Muscle of leg (tissue), 16 donors: ENCODE measurements at places on chromosomes 2 and 18.

DNA sequence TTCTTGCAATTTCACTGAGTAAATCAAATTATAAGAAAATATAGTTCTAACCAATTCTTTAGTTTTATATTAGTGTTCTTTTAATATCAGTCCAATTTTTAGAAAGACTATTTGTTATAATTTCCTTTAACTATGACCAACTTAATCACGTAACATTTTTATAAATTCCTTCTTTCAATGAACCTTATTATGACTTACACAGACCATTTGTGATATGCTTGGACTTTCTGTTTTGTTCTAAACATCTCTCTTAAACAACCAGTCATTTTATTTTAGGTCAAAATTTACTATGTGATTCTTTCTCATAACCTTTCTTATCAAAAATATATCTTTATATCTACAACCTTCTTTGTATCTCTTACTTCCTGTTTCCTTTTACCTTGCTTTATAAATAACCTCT, 39.5 kb upstream of the DYNAP start:
- no peak for DNase-seq
- H3K27ac ChIP-seq = no peak overlapping the region
- no peaks in the 10 kb centered on the region for H3K4me1 ChIP-seq

DNA sequence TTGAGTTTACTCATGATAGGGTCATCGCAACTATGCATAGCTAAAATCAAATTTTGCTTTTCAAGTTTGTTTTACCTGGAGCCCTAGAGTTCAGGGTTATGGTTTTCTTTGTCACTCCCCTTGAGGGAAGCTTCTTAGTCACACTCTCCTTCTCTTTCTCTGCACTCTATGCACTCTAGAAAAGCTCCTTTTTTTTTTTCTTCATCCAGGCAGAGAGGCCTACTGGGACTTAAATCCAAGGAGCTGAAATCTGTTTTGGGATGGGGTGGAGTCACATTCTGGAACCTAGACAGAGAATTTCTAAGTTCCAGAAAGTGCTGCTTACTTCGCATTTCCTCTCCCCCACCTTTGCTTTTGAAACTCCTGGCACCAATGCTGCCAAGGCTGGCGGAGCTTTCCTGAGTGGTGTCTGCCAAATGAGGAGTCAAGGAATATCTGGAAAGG, 19.1 kb upstream of the IL18R1 start:
- no peaks in the 10 kb centered on the region for H3K36me3 ChIP-seq
- no peak for DNase-seq
- H3K27me3 ChIP-seq = no peaks in the 10 kb centered on the region

- peaks cover 56% of the 10 kb centered on the region for H3K4me1 ChIP-seq
- DNase-seq = peak; percentile 75
- peak overlapping the region; percentile 67 for H3K27ac ChIP-seq
- H3K27me3 ChIP-seq = peaks cover 3% of the 10 kb centered on the region
Measured at GRCh38 chr2:120598416-120598815, 137.3 kb upstream of the GLI2 start.

DNA sequence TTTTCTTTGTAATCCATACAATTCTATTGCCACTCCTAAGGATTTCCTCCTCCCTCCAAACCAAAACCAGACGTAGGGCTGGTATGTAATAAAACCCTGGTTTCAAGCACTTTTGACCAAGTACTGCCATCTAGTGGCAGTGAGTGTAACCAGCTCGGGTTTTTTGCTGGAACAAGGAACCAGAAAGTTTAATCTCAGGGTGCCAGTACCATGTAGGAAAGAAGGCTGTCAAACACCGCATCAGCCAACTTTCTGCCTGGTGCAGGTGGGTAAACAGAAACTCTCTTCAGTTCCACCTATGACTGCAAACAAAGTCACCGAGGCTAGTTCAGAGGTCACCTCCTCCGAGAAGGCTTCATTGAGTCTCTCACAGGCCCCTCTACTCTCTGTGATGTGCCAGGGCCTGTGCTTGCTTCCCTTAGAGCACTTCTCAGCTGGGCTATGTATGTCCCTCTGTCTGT, 10.2 kb upstream of the THNSL2 start:
- H3K27ac ChIP-seq = no peak overlapping the region
- no peak overlapping the region for H3K4me3 ChIP-seq
- no peaks in the 10 kb centered on the region for H3K36me3 ChIP-seq
- H3K27me3 ChIP-seq = no peaks in the 10 kb centered on the region
- peaks cover 10% of the 10 kb centered on the region for H3K4me1 ChIP-seq
- DNase-seq = peak; percentile 81

GRCh38 chr2:42974721-42975717, 182.6 kb upstream of the HAAO start:
- peak; percentile 85 for DNase-seq
- peaks cover 28% of the 10 kb centered on the region for H3K4me1 ChIP-seq
- H3K4me3 ChIP-seq = peak overlapping the region; percentile 40
- peak overlapping the region; percentile 59 for H3K27ac ChIP-seq

GRCh38 chr2:160635488-160635887, 141.9 kb upstream of the RBMS1 start:
- no peak for DNase-seq
- H3K27me3 ChIP-seq = no peaks in the 10 kb centered on the region
- H3K4me1 ChIP-seq = peaks cover 11% of the 10 kb centered on the region
- no peak overlapping the region for H3K27ac ChIP-seq

- H3K27me3 ChIP-seq = no peaks in the 10 kb centered on the region
- no peak for DNase-seq
- peaks cover 11% of the 10 kb centered on the region for H3K4me1 ChIP-seq
- no peak overlapping the region for H3K4me3 ChIP-seq
Measured at GRCh38 chr2:23944527-23944926, 4.3 kb downstream of the UBXN2A start.
